GM23338 (cell line): ENCODE measurements at places on chromosomes 2 and 18.

GRCh38 chr18:22505141-22505591, 87.5 kb upstream of the CTAGE1 start:
- DNase-seq, result no peak

DNA sequence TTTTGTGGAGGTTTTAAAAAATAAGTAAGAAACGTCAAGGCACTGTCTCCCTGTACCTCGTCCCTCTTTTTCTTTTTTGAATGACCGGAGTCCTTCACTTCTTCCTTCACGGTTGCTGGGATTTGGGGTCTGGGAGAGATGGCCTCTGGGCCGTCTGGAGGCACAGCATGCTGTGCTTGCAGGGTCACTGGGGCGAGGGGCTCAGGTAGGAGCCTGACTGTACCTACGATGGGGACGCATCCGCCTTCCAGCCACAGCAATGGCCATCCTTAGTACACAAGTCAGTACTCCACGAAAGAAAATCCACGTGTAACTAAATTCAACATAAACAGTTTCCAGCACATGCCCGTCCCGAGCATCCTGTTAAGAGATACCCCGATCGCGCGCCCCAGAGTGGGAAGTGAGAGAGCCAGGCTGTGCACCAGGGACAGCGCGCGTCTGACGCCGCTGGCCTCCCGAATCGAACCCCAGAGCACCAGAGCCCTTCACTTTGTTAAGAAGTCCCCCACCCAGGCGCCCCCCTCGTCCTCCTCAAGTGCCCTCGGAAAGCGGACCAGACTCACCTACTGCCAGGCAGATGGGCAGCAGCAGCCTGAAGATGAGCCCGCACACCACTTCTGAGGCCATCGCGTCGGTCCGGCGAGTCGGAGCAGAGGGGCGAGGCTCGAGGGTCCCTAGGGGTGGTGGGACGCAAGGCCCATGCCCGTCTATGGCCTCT, 1.2 kb downstream of the PIEZO2 start:
- peak; percentile 47 for DNase-seq

GRCh38 chr2:119422360-119423107, 9.1 kb upstream of the TMEM37 start:
- no peak for DNase-seq

DNA sequence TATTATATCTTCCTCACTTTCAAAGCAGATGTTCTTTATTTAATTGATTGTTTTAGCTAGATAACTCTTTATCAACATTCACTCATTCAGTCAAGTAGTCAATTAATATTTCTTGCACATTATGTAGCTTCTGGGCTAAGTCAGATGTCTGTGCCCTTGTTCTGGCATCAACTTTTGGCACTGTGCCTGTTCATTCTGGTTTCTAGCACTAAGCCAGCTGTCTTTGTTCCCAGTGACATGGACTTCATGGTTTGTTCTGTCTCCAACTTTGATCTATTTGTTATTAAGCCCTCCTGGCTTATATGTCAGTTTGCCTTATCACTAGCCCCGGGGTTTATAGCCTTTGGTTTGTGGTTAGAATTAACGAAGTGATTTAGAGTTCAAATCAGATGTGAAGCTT, 247.9 kb upstream of the SYT4 start:
- DNase-seq, result no peak
